ENCODE measurements at places on chromosomes 7 and 10.

DNA sequence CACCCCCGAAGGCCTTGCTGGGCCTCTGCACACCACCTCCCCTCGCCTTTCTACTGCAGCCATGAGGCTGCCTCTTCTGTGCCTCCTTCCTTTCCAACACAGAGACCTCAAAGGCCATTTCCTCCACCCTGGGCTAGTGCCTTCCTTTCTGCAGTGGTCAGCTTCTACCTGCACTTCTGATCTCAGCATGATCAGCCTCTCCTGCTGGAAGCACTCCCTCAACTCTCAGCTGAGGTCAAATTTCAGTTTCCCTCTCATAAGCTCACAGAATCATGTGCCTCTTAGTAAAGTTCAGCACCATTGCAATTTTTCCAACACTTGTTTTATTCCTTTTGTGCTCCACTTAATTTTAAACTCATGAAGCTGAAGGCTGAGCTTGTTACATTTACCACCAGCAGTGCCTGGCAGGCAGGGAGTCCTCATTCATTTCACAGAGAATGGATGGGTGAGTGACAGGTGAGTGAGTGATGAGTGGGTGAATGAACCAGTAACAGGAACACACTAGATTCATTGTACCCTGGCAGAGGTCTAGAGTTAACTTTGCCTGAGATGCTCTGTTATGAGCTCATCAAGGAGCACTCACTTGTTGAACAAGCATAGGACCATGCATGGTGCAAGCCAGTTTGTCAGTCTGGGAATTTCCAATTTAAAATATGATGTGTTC lies 124.0 kb upstream of the PRSS58 start:
- no peak for DNase-seq

- DNase-seq = peak; percentile 57
These were observed 25.0 kb downstream of the ZNF487 start for GRCh38 chr10:43461950-43462349.

GRCh38 chr7:151400626-151401315 lies 9.1 kb downstream of the WDR86 start:
- DNase-seq = peak; percentile 76

DNA sequence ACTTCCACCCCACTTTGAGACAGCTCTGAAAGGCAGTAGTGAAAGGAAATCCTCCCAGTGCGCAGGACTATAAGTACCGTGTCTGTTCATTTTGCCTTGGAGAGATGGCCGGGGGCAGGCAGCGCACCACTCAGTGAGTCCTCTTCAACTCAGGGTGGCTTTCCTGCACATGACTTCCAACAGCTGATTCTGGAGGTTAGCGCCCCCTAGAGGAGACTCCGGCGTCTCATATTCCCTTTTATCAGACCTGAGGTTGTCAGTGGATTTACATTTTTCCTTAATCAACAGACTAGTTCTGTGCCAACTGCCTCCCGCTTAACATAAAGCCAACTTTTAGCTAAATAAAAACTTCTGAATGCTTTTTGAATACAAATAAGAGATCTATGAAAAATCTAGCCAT lies 101.0 kb downstream of the HERPUD2 start:
- DNase-seq = peak; percentile 46

DNA sequence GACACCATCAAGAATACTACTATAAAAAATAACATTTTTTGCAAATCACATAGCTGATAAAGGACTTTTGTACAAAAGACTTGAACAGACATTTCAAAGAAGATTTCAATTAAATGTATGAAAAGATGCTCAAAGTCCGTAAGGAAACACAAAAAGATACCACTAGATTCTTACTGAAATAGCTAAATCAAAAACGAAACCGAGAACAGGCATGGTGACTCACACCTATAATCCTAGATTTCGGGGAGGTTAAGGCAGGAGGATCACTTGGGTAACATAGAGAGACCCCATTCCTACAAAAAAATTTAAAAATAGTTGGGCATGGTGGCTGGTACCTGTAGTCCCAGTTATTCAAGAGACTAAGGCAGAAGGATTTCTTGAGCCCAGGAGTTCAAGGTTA lies 520.2 kb upstream of the GRM3 start:
- no peak for DNase-seq

- DNase-seq = no peak
These were observed 113.7 kb downstream of the ALOX5 start for GRCh38 chr10:45487735-45488134.

DNA sequence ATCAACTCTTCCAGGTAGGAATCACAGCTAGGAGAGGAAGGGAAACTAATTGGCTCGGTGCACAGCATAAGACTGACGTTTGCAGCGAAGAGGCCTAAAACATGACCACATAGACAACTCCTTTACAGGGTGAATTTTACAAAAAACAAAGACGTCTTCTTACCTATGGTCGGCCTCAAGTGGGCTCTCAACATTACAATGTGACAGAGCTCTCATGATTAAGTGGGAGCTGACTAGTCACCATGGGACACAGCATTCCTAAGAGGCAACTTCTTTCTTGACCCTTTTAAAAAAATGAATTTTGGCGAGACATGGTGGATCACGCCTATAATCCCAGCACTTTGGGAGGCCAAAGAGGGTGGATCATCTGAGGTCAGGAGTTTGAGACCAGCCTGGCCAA lies 4.6 kb downstream of the PDIA4 start:
- DNase-seq = no peak

DNA sequence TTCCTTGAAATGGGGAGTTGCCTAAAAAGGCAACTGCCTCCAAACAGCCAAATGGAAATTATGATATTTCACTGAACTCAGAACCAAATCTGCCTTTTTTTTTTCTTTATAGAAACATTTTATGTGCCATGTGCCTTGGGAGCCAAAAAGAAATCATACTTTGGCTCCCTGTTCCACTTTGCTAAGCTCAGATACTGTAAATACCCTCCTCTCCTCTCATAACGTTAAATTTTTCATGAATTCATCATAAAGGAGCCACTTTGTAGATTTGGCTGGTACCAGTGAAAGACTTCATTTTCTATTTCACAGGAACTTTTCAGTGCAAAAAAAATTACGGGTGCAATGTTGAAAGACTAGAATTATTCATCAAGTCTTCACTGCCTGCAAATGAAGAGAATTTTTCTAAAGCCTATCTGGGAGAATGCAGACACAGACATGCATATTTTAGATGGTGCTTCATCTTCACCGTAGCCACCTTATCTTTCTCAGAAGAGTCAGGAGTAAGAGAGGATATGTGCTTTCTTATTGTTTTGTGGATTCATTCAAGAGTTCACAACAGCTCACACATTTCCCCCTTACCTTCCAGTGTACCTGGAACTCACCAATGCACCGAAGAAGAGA lies 742.3 kb upstream of the GALNT17 start:
- no peak for DNase-seq

- no peak for DNase-seq
These were observed 46.1 kb downstream of the EPHB4 start for GRCh38 chr7:100781255-100781654.

DNA sequence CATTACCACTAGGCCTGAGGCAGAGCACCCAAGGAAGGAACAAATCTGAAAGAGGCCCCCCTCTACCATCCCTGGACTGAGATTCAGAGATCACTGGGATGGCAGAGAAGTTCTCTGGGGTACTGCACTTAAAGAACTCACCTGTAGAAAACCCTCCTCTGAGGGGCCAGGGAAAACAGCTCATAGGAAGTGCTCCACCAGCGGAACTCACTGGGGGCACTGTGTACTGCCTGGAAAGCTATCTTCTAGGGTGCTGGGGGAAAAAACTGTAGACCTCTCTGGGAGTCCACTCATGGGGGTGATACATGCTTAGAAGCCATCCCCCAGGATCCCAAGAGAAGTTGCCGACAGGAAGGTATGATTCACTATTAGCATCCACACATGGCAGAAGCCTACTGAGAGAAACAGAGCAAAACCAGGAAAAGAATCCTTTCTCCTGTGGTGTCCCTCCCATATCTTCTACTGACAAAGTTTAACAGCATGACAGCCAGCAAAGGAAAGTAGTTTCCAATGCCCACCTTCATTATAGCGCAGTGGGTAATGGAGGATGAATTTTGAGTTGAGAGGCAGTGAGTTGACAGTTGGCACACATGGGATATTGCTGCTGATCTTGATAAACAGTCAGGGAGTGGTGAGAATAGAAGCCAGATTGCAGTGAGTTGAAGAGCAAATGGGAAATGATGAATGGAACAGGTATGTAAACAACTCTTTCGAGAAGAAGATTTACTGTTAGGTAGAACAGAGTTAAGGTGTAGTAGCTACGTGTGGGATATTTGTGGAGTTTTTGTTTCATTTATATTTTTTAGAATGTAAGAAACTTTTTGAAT lies 20.9 kb downstream of the ANKIB1 start:
- no peak for DNase-seq

- DNase-seq = no peak
These were observed 1.5 kb downstream of the CPSF4 start for GRCh38 chr7:99440195-99440594.

GRCh38 chr10:48885376-48885775 lies 54.3 kb downstream of the LRRC18 start:
- no peak for DNase-seq

DNA sequence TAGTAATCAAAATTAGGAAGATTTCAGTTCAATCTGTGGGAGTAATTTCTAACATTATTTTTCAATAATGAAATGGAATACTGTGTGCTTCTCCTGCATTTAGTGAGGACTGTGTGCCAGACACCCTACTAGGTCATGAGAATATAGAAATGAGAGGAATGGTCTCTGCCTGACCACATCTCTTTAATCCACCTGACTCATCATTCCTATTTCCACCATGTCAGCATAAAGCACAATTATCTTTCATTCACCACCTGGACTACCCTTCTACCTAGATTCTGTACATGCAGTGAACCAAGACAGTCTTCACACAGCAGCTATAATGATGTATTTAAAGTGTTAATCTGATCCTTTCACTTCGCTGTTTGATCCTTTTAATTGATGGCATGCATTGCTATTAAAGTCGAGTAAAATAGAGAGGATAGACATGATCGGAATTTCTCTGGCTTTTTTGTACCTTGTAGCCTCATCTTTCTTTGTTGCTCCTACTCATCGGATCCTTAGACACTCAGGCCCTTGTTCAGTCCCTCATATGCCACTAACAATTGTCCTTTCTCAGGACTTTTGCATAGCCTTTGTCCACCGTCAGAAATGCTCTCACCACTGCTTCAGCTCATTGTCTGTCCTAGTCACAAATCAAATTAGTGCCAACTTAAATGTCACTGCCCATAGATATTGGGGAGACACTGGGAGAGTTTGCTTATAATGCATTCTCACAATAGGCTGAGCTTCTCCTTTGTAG lies 1037.1 kb downstream of the REEP3 start:
- no peak for DNase-seq

DNA sequence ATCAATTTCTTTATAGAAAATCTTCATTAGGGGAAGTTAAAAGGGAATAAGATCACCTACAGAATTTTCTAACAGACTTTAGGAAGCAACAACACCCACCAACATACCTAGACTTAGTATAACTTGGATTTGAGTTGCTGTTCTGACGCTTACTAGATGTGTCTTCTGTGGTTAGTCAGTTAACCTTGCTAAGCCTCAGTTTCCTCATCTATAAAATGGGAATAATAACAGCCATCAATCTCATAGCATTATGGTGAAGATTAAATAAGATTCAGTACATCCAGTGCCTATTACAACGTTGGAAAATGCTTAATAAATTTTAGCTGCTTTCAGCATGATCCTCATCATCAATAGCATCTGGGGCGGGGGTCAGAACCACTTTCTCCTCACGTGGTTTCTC lies 106.2 kb downstream of the SORBS1 start:
- DNase-seq = no peak

- no peak for DNase-seq
These were observed 204.8 kb downstream of the BMPER start for GRCh38 chr7:34109936-34110780.

DNA sequence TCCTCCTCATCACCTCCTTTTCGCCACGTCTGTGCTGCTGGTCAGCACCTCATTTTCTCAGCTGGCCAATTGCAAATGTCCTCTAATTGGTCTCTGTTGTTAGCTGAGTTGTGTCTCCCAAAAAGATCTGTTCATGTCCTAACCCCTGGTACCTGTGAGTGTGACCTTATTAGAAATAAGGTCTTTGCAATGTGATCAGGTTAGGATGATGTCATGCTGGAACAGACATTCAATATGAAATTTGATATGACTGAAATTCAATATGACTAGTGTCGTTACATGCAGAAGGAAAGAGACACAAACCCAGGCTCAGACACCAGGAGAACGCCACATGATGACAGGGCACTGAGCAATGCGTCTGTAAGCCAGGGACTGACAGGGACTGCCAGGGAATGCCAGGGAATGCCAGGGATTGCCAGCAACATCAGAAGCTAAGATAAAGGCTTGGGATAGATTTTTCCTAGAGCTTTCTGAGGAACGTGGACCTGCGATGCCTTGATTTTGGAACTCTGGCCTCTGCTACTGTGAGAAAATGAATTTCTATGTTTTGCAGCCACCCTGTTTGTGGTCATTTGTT lies 77.5 kb upstream of the CXCL12 start:
- no peak for DNase-seq

DNA sequence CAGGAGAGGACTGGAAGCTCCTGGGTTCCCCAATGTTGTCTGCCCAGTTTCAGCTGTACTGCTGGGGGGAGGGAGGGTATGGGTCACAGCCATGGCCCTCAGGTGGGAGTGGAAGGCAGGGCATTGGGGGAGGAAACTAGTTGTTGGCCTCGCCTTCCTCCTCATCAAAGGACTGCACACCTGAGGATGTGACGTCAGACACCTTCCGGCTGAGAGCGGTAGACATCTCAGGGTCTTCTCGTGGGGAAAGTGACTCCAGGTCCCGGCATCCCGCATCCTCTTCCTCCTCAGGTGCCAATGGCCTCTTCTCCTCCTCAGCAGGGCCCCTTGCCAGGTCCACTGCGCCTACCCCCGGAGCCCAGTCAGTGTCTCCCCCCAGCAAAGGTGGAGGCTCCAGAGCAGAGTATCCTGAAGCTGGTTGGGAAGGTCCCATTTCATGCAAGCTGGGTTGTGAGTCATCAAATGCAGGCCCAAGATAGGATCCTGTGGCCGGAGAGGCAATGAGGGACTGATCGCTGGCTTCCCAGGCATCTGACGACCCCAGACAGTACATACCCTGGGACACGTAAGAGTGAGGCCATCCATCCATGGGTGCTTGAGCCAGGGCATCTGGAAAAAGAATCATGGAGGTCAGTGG lies 6.0 kb downstream of the FAM131B start:
- no peak for DNase-seq

- DNase-seq = no peak
These were observed 235.8 kb downstream of the CHCHD3 start for GRCh38 chr7:132846086-132846485.

DNA sequence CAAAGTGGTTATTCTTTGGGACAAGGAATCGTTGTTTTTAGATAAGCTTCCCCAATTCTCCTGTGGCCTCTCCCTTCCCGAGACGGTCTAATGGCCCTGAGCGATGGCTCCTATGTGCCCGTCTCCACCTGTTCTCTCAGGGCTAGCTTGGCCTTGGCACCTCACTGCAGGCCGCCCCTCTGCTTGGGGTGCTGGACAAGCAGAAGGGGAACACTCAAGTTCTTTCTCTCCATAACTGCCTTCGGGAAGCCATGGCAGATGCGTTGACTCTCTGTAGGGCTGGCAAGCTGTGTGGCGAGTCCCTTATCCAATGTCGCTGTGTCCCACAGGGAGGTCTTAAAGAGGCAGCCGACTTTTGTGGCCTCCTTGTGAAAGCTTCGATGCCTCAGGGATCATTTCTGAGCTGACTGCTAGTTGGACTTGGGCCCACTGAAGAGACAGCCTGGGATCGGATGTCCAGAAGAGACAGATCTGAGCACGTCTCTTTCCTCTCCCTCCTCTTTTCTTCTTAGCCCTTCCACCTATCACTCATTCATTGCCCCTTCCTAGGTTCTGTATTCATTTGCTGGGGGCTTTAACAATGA lies 70.8 kb downstream of the GRK5 start:
- no peak for DNase-seq
